Pericardium fibroblast (primary cell): ENCODE measurements at places on chromosomes 4 and X. TPM values are rescaled to one million over a fixed set of nuclear protein-coding genes. Genes with fewer than 3 reads are reported as not detected.

The ZNF141 gene
- total RNA-seq = 3.2 and 4.7 TPM in 2 replicates

The NAP1L2 gene
- not detected in 2 replicates for total RNA-seq

The PRSS12 gene
- total RNA-seq = 1.9 and 3.6 TPM in 2 replicates

The MAGEA4 gene
- not detected in 2 replicates for total RNA-seq

The MAD2L1 gene
- total RNA-seq = 1.4 and 2.7 TPM in 2 replicates

The PCDH18 gene
- 96.0 and 116 TPM in 2 replicates for total RNA-seq

The C4orf50 gene
- total RNA-seq = not detected in 2 replicates

The AMBN gene
- total RNA-seq = not detected in 2 replicates

The KIF4A gene
- 0.35 and 1.5 TPM in 2 replicates for total RNA-seq

The NBDY gene
- total RNA-seq = 19.0 TPM in 2 replicates

The NDUFB11 gene
- total RNA-seq = 83.6 and 95.2 TPM in 2 replicates

The KCNIP4 gene
- not detected in 2 replicates for total RNA-seq

The DUSP21 gene
- not detected in 2 replicates for total RNA-seq

The STBD1 gene
- 0.94 and 4.6 TPM in 2 replicates for total RNA-seq

The TMSB4X gene
- 2,709 and 3,890 TPM in 2 replicates for total RNA-seq

The ENPEP gene
- total RNA-seq = 0.43 and 2.7 TPM in 2 replicates
